ENCODE measurements at places on chromosomes 6 and 20.

DNA sequence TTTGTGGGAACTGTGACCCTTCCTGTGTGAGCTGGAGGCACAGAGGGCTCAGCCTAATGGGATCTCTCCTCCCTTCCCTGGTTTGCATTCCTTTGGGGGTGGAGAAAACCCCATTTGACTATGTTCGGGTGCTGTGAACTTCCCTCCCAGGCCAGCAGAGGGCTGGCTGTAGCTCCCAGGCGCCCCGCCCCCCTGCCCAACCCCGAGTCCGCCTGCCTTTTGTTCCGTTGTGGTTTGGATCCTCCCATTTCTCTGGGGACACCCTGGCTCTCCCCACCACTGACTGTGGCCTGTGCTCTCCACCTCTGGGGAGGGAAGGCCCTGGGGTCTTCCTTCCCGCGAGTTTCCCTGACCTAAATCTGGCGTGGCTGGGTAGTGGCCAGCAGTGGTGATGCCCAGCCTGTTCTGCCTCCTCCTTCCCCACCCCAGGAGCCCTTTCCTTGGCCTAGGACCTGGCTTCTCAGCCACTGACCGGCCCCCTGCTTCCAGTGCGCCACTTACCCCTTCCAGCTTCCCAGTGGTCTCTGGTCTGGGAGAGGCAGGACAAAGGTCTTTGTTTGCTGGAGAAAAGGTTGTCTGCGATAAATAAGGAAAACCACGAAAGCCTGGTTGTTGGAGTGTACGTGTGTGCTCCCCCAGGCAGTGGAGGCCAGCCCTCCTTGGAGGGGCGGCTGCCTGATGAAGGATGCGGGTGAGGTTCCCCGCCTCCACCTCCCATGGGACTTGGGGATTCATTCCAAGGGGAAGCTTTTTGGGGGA lies 4.9 kb downstream of the VEGFA start:
- DNase-seq: peak; percentile 44

GRCh38 chr6:151147118-151147832 lies 92.5 kb upstream of the AKAP12 start:
- DNase-seq: no peak

- no peak for DNase-seq
Observed at GRCh38 chr20:38117635-38118034, 47.4 kb downstream of the TGM2 start.

DNA sequence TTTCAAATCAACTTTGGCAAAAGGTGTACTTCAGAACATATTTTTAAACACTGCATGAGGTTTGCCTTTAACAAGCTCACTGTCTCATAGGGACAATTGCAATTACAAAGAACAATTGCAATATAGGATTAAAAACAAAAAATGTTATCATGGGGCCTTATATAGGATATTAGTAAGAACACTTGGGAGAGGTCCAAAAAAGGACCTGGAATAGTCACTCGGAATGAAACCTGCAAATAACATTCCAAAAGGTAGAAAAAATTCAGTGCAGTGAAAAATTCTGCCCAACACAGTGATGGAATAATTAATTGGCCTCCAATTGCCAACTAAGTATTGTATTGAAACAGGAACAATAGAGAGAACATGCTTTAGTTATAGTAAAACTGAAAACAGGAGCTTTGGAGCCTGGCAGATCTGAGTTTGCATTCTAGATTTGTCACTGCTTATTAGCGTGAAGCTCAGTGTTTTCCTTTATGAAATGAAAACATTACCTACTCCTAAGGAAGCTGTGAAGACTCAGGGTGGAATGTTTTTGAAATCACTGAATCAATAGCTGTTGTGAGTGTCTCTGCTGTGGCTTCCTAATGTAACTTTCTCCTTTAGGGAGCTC lies 172.6 kb upstream of the BMP5 start:
- DNase-seq: no peak

- no peak for DNase-seq
Observed at GRCh38 chr6:31836474-31837368, 9.2 kb downstream of the HSPA1B start.
